ENCODE measurements at places on chromosomes 3 and 15.

GRCh38 chr15:87489456-87489855 lies 767.1 kb downstream of the NTRK3 start:
- DNase-seq: no peak

DNA sequence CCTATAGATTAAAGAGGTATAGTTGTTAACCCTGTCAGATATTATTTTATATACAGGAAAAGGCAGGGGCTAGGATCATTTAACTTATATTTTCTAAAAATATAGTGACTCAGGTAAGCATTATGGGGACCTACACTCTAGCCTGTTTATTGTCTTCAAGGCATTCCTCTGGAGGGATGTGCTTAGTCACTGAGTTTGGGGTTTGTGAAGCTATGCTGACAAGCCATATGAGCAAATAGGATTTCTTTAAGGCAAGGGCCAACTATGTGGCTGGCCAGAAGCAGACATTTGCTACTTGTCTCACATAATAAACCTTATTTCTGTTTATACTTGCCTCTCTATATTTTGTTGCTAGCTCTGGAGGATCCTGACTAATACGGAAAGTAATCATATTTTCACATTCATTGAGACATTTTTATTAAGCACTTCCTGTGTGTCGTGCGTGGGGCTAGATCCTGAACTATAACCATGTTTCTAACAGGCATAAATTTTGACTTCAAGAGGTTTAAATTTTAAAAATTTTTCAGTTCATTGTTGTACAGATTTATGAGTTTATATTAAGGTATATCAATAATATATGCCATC lies 153.4 kb downstream of the OTOL1 start:
- DNase-seq: no peak

GRCh38 chr3:187880441-187880840 lies 135.2 kb upstream of the BCL6 start:
- no peak for DNase-seq

GRCh38 chr3:188558343-188559071 lies 404.6 kb downstream of the LPP start:
- DNase-seq: no peak

DNA sequence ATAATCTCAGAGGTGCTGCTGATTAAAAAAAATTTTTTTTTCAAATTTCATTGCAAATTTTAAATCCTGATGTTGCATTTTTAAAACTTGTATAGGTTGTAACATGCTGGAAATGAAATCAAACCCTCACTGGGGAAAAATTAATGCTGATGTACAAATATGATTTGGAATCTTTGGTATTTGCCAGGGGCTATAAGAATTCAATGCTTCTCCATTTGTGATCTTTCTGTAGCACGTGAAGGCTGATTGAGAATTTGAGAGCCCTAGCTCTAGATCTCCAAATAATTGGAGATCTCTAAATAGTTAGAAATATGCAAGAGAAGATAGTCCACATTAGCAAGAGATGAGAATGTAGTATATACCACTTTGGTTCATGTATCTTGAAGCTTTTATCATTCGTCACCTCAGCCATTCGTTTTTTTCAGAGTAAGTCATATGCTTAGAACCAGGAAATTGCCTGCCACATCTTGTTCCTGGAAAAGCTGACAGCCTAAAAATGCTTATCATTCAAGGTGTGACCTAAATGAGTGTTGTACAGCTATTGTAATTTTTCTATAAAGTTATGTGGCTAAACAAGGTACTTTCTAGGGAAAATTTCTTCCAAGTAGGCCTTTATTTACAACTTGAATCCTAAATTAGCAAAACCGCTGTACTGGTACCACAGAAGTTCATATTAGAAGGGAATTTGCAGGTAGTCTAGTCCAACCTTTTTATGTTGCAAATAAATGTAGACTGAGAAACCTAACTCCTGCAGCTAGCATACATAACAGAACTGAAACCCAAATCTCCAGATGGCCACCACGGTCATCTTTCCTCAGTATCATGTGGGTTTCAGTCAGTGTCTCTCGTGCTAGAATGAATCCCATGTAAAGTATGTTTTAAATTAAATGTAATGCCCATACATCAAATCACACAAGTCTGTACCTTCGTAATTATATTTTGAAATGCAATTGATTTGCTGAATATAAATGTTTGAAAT lies 48.5 kb downstream of the FNDC3B start:
- no peak for DNase-seq

- DNase-seq: no peak
Observed at GRCh38 chr15:65460741-65461347, 38.1 kb upstream of the IGDCC4 start.

GRCh38 chr3:71372241-71372768 lies 211.2 kb downstream of the FOXP1 start:
- DNase-seq: no peak

- peak; percentile 52 for DNase-seq
Observed at GRCh38 chr3:13069495-13069894, 3.7 kb downstream of the IQSEC1 start.

DNA sequence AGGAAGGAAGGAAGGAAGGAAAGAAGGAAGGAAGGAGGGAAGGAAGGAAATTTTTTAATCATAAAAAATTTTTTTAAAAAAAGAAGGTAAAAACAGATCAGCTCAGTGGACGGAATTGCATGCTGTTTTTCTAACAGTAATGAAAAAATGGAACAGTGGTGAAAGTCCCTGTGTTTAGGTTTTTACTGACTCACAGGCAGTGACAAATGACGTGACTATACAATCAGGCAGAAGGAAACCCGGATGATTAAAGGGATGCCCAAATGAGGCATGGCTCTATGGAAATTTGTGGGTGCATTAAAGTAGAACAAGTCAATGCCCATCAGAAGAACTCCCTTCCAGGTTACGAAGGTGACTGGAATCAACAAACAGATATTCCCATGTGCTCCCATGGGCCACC lies 135.0 kb downstream of the IMPG2 start:
- no peak for DNase-seq

DNA sequence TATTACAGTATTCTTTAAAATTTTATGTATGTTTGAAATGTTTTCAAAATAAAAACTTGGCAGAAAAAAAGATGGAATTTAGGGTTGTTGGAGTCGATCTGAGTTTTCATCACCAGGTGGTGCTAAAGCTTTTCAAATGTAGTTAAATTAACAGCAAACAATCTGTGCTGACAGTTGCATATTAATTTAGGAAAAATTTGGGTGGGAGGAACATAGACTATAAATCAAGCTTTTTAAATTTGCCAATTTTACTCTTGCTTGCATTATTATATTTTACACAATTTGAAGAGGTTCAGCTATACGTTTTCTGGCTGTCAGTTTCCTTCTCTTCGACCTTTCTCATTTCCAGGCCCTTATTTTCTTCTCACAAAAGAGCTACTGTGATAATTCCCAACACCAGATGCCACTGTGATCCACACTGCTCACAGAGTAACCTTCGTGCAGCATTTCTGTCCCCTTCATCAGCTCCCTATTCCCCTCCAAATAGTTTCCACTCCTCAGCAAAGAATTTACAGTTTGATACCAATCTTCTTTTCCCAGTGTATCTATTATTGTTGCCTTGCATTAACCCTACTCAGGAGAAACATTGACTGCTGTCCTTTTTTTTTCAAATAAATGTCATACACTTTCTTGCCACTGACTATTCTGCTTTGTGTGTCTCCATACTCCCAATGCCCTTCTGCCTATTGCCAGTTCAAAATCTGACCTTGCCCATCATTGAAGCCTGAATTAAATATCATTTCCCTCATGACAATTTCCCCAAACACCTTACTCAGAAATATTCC lies 53.4 kb upstream of the EIF5A2 start:
- peak; percentile 72 for DNase-seq

- DNase-seq: no peak
Observed at GRCh38 chr15:53757906-53758305, 1.6 kb downstream of the WDR72 start.

GRCh38 chr3:5531741-5532290 lies 344.3 kb downstream of the EDEM1 start:
- DNase-seq: peak; percentile 31

- DNase-seq: no peak
Observed at GRCh38 chr3:117540597-117540996, 831.0 kb downstream of the TUSC7 start.

- peak; percentile 91 for DNase-seq
Observed at GRCh38 chr3:39108200-39108710, 775 bp downstream of the TTC21A start.

GRCh38 chr3:18111796-18112232 lies 313.3 kb downstream of the SATB1 start:
- DNase-seq: no peak

- no peak for DNase-seq
Observed at GRCh38 chr3:64422932-64423331, 197.7 kb upstream of the PRICKLE2 start.

DNA sequence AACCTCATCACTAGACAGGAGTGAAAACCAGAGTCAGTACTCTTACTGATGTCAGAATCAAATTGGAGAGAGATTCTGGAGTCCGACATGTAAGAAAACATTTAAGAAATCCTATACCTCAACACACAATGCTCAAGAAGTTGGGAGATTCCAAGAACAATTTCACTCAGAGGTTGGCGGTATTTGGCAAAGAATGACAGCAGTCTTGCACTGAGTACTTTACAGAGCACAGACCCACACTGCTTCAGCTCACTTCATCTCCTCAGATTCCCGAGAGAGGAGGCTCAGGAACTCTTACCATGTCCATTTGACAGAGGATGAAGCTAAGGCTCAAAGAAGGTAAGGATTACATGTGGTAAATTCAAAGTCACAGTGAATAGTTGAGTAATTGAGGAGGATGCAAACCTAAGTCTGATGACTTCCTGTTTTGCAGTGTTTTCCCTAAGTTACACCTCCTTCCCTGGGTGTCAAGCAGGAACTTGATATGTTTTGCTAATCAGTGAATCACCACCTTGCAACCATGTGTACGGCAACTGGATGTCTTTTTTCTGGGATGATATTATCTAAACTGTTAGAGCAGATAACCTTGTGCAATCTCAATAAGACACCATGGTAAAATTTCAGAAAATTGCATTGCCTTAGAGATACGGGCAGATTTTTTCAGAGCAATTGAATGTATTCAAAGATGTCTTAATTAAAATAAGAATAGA lies 61.3 kb upstream of the MME start:
- DNase-seq: no peak

DNA sequence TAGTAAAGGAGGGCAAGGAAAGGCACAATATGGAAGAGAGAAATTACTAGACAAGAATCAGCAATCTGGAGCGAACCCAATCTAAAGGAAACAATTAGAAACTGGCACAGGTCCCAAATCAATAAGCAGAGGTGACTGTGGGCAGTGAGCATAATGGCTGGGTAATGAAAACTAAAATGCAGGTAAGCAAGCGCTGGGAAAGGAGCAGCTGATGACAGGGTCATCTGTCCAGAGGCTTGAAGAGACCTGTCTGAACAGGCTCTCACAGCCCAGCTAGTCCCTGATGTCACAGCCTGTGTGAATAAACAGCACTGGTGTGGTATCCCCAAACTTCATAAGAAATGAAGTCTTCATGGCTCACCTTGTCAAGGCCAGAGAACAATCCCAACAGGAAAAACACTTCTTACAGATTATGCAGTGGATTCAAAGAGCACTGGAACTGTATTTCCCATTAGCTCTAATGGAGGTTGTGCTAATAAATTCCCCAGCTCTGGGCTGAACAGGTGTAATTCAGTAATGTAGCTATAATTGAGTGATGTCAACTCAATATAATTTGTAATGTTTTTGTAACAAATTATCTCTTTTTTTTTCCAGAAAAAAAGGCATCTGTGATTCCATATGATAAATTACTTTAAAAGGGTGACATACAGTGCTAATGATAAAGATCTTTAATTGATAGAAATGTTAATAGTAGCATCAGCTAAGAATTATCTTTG lies 197.3 kb downstream of the FHIT start:
- no peak for DNase-seq

DNA sequence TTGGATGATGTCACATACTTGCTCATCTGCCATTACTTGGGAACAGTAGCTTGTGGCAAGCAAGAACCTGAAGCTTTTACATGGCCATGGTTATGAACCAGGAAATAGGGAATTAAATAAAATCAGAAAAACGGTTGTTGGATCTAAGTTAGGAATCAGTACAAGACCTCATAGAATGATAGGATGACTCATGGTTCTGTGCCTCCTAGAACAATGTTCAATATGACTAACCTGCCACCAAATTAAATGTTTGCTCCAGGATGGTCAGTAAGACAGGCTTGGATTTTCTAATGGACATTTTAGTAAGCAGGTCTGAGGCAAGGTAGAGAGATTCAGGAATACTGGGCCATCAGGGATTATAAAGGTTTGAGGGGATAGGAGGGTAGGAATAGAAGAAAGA lies 218.9 kb downstream of the PLOD2 start:
- no peak for DNase-seq

DNA sequence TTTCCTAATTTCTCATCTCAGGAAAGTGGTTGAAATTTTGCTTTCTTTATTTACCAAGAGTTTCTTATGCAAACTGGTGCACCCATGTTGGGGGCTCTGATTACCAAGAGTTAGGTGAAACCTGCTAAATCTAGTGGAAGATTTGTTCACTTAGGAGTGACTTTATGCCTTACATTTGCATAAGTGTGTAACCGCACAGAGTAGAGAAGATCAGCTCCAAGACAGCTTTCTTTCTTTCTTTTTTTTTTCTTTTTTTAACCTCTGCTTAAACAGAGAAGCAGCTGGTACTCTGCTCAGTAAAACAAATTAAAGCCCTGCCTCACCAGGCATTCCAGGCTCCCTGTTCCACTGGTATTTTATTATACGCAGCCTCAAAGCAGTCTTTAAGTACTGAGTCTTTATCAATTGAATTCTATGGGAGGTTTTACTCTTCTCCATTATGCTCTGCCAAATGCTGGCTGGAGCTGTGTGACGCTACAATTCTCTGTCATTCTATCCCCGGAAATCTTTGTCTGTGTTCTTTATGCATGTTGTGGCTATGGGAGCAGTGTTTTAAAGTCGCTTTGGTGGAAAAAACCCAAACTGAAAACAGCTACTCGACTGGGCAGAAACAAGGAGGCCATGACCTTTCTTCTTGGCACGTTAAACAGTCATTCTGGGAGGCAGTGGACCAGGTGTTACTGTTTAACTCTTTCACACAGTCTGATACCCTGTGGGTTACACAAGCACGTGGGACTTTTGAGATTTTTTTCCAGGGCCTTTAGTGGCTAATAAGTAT lies 55.2 kb upstream of the GBE1 start:
- no peak for DNase-seq

DNA sequence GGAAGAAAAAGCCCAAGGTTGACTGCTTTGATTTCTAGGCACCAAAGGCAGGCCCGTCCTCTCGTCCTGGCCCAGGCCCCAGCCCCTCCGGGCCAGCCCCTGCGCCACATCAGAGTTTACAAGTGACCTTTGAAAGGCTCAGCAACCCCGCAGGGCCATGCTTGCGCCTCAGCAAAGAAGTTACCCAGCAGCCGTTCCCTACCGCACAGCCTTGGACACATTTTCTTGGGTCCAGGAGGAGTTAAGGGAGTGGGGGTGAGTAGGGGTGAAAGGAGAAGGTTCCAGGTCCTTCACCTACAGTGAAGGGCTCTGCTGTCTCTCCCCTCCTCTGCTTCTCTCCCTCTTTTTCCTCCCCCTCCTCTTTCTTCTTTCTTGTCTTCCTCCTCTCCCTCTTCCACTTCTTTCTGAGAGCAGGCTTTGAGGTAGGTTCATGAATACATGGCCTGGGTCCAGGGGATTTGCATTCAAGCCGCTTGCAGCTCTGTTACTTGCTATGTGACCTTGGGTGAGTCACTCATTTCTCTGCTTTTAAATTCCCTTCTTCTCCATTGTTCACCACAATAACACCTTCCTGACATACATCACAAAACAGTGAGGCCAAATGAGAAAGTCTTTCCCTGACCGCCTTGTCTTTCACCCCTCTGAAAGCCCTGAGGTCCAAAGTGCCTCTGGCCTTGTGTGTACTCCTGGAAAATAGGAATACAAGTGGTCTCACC lies 223.3 kb upstream of the TPRG1 start:
- DNase-seq: no peak

All from Karpas-422 (cell line).